ENCODE measurements at places on chromosomes 12 and 14.

GRCh38 chr14:99574099-99574880 is 29.7 kb downstream of the CCDC85C start:
- no peak for DNase-seq

DNA sequence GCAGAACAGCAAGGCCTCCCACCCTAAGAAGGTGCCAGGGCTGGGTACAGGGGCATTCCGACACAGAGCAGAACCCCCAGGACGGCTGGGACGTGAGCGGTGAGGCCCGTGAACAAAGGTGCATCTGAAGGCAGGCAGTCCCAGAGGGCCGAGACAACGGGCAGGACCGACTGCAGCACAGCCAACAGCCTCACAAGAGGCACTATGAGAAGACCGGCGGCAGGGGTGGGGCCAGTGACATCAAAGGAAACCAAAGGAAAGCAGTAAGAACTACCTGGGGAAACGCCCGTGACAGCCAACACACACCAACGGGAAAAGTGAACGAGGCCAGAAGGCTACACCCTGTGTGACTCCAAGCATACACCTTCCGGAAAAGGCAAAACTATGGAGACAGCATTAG is 9.1 kb downstream of the BTBD6 start:
- no peak for DNase-seq

GRCh38 chr12:103969391-103969790 is 3.7 kb downstream of the TDG start:
- no peak for DNase-seq

- DNase-seq = no peak
Measured at GRCh38 chr12:90253674-90254181, 545.1 kb upstream of the ATP2B1 start.

- DNase-seq = no peak
Measured at GRCh38 chr12:108646600-108647579, 13.2 kb upstream of the SELPLG start.

DNA sequence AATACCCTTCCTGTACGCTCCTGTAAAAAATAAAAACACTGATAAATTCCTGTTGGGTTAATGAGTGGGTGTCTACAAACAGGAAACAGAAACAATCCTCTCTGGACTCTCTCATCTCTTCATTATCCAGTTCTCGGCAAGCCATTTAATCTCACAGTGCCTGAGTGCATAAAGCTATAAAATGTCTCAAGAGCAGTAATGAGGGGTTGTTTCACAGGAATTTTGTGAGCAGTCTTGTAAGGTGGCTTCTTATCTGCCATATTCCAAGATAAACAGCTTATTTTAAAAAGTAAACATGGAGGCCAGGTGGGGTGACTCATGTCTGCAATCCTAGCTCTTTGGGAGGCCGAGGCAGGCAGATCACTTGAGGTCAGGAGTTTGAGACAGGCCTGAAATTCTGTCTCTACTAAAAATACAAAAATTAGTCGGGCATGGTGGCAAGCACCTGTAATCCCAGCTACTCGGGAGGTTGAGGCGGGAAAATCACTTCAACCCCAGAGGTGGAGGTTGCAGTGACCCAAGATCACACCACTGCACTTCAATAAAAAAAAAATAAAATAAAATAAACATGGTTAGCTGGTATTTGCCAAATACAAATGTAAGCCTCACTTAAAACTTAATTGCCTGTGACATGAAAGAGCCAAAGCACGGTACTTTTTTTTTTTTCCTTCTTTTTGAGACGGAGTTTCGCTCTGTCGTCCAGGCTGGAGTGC is 54.0 kb downstream of the CLIP1 start:
- no peak for DNase-seq

DNA sequence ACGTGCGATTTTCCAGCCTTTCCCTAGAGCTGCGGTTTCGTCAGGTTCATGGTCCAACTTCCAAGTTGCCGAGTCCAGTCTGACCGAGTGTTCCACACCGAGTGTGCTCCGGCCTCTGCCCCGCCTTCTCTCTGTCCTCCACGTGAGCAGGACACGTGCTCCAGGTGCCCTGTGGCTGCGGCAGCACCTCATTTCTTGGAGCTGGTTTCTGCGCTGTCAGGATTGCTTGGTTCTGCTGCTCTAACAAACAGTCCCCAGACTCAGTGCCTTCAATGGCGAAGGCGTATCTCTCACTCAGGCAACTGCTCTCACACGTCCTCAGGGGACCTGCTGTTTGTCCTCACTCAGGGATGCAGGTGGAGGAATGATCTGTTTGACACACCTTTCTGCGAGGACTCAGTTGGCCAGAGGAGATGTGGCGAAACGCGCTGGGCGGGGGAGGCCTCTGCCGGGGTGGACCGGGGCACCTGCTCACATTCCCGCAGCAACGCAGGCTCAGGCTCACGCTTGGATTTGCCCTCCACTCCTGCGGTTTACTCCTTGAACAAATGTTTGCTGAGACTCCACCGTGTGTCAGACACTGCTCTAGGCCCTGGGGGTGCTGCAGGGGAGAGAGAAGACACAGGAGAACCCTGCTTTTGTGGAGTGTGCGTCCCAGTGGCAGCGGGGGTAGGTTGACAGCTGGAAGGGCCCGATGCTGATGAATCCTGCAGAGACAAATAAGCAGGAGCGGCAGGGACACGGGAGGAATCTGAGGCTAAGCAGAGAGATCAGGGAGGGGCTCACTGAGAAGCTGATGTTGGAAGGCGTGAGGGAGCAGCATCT is 63.4 kb upstream of the FBRSL1 start:
- DNase-seq = no peak

GRCh38 chr12:52010152-52010622 is 3.4 kb downstream of the TAMALIN start:
- no peak for DNase-seq

GRCh38 chr14:81633496-81633895 is 99.8 kb upstream of the SEL1L start:
- no peak for DNase-seq

- DNase-seq = no peak
Measured at GRCh38 chr12:31603546-31604009, 12.6 kb upstream of the DENND5B start.

DNA sequence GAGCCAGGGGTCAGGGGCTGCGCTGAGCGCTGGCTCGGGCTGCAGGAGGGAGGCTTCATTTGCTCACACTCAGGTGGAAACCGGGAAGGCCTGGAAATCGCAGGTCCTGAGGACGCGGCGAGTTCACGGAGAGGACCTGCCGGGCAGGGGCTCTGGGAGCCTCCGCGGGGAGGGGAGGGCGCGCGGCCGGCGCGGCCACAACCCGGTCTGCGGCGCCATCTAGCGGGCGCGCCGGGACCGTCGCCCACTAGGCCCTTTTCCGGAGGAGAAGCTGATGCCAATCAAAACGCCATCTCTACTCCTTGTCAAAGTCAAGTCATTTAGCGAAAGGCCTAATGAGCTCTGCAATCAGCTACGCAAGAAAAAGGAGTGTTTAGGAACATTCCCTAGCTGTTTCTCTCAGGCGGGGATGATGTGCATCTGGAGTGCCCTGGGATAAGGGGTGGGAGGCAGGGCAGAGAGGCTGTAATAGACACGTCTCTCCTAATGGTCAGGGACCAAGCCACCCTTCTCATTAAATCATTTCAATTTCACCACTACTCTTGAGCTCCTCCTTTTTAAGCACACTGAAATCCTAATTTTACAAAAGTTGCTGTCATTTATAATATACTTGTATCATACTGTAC is 885.8 kb upstream of the TMEM132C start:
- DNase-seq = no peak

DNA sequence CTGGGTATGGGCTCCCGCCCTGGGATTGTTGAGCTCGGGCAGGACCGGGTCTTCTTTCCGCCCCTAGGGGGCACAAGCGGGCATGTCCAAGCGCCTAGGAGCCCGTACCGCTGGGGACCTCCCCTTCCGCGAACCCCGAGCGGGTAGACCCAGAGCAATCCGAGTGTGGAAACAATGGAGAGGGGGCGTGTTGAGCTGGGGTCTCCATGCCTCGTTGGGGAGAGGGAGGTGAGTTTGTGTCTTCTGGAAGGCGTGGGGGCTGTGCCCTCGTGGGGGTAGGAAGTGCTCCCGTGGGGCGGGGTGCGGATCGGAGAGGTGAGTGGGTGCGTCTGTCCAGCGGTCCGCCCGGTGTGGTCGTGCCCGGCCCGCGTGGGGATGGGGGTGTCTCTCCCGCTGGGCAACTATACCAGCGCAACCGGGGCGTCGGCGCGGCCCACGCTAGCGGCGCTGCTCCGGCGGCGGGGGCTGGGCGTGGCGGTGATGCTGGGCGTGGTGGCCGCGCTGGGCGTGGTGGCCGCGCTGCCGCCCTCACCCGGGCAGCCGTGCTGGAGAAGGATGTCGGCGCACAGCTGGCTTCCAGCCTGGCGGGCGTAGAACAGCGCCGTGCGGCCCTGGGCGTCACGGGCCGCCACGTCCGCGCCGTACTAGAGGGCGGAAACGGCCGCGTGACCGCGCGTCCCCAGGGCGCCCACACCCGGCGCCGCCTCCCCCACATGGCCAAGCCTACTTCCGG is 12.2 kb downstream of the AGAP2 start:
- DNase-seq = no peak

DNA sequence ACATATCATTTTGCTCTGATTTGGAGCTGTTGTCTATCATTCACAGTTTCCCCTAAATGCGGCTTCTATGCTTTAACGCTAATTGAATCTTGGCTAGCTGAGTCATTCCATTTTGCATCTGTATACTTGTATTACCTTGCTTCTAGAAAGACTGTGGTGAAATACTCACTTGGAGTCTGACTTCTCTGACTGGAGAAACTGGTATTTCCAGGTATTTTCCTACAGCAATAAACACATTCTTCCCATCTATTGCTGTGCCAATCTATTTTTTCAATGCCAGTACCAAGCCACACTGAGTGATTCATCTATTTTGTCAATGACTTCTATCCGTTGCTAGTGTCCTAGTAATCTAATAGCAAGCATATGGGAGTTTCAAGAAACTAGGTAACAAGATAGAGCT is 76.0 kb upstream of the ST8SIA1 start:
- DNase-seq = no peak

DNA sequence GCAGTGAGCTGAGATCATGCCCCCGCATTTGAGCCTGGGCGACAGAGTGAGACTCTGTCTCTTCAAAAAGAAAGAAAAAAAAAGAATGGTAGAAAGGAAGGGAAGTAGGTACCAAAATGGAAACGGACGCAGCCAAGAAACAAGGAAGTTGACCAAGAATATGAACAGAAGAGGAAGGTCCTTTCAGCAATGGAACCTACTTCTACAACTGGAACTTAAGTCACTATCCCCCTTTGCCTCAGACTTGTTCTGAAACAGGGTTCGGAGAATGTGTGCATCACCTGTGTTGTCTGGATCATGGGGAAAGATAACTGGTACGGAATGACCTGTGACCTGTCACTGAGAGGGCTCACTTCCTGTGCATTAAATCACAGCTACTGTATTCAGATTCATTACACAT is 43.9 kb upstream of the RNASE1 start:
- no peak for DNase-seq

- DNase-seq = no peak
Measured at GRCh38 chr14:23182372-23183157, 895 bp downstream of the SLC7A8 start.

DNA sequence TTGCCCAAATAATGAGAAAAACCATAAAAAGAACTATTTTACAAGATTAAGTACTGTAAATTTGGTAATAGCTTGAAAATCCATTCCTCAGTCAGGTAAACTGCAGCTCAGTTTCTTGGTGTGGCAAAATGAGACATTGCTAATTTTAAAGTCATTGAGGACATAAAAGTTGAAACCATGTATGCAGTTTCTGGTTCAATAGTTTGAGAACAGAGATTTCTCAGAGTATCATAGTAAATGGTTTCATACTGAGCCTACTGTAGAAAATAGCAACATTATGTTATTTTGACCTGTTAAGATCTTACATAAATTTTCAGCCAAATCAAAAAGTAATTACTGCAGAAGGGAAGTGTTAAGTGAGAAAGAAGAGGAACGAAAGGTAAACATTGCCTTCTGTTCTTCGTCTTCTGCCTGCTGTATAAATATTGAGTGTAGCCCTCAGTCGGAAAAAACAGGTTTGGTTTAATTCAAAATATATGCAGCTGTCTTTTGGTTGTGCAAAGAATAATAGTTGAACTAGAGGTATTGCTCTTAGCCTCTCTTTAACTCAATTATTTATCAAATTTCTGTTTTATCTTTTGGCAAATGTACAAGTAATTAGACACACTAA is 119.6 kb downstream of the SYNE2 start:
- DNase-seq = no peak

DNA sequence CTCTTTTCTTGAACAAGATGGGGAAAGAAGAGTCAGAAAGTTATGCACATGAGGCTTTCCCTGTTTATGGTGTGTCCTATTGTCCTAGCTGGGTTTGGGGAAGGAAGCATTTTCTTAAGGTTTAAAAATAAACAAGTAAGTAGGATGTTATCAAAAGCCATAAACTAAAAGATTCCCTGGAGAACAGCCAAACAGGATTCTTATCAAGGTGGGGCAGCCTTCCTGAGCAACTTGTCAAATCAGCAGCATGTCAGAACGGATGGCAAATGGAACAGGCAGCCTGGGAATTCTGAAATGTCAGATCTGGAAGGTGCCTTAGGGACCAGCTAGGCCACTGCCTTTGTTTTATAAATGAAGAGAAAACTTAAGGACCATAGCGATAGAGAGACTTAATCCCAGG is 152.2 kb upstream of the RGS6 start:
- DNase-seq = no peak

- no peak for DNase-seq
Measured at GRCh38 chr12:4440187-4440941, 5.3 kb downstream of the FGF6 start.

DNA sequence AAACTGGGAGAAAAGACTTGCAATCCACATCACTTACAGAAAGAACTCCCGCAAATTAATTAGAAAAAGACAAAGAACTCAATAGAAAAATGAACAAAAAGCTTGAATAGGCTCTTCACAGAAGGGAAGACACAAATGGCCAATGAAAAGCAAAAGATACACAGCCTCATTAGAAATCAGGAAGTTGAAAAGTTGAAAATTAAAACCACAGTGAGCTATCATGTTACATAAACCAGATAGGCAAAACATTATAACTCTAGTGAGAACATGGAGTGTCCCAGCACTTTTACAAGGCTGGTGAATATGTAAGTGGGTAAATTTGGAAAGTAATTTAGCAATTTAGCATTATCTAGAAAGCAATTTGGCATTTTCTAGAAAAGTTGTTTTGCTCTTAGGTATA is 158.4 kb upstream of the RASSF8 start:
- DNase-seq = no peak

DNA sequence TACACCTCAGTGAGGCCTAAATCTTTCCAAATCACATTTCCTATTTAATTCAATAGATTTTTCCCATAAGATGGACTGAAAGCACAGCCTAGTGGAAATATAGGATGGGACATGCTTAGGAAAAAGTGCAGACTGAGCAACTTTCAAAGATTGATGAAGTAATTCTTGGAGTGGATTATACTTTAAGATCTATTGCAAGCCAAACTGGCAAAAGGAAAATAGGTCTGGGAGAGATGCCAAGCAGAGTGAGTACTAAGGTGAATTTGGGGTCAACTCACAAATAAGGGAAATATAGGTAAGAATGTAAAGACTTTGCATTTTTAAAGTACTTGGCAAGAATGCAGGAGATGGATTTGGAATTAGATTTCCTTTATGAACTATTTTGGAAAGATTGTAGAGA is 170.2 kb upstream of the FOXG1 start:
- no peak for DNase-seq

- no peak for DNase-seq
Measured at GRCh38 chr12:119412811-119413794, 78.6 kb downstream of the CCDC60 start.

All from SIG-M5 (cell line).